ENCODE measurements at places on chromosomes 13 and 19. TPM values are rescaled to one million over a fixed set of nuclear protein-coding genes. Genes with fewer than 3 reads are reported as not detected.

The ZNF835 gene
- total RNA-seq, result 5.1 TPM

The SWSAP1 gene
- 1.3 TPM for total RNA-seq

DNA sequence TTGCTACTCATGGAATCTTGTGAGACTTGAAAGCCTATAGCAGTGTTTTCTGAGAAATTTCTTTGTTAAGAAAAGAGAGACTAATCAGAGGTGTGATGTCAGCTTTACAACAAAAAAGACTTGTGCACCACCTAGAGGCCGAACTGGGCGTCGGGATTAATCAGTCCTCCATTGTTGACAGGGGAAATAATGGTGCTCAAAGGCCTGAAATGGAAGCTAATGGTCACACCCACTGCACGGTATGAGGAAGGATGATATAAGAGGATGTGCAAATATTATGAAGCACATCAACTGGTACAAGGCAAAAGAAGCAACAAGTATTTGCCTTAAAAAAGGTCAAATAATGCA lies 480.2 kb upstream of the MIR17HG start:
- peak; percentile 80 for DNase-seq

DNA sequence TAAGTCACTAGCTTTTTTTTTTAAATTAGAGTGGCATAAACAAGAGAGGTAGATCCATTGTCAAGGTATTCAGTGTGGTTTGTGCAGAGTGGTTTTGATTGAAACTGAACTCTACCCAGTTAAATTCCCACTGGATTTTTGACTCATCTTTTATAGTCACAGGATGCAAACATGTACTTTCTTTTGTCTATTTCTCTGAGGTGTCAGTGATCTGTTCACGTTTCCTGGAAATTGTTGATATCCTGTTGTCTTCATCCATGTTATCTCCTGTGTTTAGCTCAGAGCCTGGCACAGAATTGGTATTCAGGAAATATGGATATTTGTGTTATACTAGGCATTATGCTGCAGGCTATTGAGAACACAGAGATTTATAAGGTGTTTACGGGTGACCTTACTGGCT lies 119.7 kb downstream of the PCCA start:
- DNase-seq, result no peak
